A549 treated with ZK216348 at 1 μM for 4 hours (cell line): ENCODE measurements at places on chromosomes 16 and 17. TPM values are rescaled to one million over a fixed set of nuclear protein-coding genes. Genes with fewer than 3 reads are reported as not detected.

The HSF5 gene
- not detected in 5 replicates for total RNA-seq

The UBN1 gene
- total RNA-seq, result 21.5 to 30.9 TPM (median 27.2 TPM) in 5 replicates

The GNAO1 gene
- 0.36 to 1.0 TPM (median 0.49 TPM) in 5 replicates for total RNA-seq

The ASPA gene
- not detected in 5 replicates for total RNA-seq

The NHLRC4 gene
- total RNA-seq, result 0.14 to 0.32 TPM (median 0.19 TPM) in 5 replicates

The CTF1 gene
- 0.14 to 0.32 TPM (median 0.30 TPM) in 3 of 5 replicates, not detected in the others for total RNA-seq

The TPSAB1 gene
- total RNA-seq, result not detected in 5 replicates

The TNFRSF17 gene
- total RNA-seq, result not detected in 5 replicates

The FNDC8 gene
- 0.11 TPM in 1 of 5 replicates, not detected in the others for total RNA-seq

The MYH2 gene
- not detected in 5 replicates for total RNA-seq

The C16orf92 gene
- not detected in 5 replicates for total RNA-seq
